ENCODE measurements at places on chromosomes 12 and 14.
A peak's percentile ranks its signal among the peaks of the same experiment; 100 is the strongest.

DNA sequence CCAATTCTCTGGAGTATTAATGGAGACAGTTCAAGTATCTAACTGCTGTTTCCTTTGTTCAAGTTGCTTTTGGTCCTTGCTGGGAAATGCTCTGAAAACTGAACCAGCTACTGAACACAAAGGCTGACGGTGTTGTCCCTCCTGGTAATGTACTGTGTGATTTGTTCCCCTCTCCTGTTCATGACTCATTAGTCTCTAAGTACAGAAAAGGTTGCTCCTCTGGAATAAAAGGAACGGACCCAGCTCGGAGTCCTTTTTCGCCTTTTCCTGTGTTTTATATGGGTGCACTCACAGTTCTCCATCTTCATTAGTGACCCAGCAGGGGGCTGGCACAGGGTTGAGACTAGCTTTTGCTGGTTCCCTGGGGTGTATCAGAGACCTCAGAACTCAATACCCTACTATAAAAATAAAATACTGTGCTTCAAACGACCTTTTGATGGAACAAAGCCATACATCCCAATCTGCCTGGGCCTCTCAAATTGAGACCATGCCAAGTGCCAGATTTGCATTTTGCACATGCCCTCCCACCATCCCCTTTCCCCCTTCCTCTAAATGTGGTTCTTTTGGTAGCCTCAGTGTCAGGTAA is 269.7 kb downstream of the RAD51B start:
- DNase-seq: no peak

DNA sequence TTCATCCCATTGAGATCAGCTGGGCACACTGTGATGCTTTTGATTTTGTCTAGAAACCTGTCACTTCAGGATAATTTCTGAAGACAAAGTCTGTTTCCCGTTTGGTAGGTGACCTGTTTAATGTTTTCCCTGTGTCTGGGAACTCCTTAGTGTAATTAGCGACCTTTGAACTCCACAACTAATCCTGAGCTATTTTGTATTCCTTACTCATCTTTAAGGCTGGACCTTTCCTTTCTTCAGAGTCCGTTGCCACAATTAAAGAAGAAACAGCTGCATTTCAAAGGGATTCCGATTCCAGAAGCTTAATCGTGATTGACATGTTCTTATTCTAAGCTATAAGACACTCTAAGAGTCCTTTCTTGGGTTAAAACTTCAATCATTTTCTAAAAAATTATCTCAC is 22.0 kb downstream of the AP5M1 start:
- no peak for DNase-seq

GRCh38 chr14:74147571-74147970 is 62.8 kb downstream of the LIN52 start:
- no peak for DNase-seq

GRCh38 chr12:28563936-28564335 is 373.7 kb downstream of the CCDC91 start:
- no peak for DNase-seq

GRCh38 chr12:126069549-126070165 is 1004.4 kb downstream of the AACS start:
- peak; percentile 59 for DNase-seq

DNA sequence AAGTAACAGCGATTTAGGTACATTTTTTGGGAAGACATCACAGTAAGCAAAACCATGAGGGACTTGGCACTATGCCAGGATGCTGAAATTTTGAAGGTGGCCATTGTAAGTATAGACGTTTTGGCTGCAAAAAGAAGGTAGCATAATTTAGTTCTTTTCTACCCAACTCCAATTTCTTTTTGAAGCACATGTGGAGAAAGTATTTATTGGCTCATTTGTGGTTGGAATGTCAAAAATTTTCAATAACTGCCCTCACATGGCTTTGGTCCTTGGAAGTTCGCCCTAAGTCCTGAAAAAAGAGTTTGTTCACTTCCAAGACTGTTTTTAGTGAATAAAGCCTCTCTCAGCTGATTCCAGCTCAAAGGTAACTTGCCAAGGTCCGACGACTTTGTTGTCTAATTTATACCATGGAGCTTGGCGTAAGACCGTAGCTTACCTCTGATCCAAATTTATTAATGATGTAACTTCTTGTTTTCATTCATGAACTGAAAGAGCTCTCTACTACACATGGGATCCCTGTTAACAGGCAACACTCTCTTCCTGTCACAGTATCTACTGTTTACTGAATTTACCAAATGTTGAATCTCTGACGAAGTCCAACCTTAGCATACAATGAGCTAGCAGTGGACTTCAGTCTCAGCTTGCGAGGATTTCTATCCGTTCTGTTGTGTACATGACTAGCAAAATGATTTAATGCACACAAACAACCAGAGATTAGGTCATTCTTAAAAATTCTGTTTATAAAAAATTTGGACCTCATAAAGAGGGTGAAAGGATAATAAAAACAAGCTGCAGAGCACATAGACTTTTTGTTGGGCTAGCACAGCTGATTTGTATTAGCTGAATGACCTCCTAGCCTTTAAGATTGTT is 49.0 kb downstream of the MSRB3 start:
- DNase-seq: no peak

DNA sequence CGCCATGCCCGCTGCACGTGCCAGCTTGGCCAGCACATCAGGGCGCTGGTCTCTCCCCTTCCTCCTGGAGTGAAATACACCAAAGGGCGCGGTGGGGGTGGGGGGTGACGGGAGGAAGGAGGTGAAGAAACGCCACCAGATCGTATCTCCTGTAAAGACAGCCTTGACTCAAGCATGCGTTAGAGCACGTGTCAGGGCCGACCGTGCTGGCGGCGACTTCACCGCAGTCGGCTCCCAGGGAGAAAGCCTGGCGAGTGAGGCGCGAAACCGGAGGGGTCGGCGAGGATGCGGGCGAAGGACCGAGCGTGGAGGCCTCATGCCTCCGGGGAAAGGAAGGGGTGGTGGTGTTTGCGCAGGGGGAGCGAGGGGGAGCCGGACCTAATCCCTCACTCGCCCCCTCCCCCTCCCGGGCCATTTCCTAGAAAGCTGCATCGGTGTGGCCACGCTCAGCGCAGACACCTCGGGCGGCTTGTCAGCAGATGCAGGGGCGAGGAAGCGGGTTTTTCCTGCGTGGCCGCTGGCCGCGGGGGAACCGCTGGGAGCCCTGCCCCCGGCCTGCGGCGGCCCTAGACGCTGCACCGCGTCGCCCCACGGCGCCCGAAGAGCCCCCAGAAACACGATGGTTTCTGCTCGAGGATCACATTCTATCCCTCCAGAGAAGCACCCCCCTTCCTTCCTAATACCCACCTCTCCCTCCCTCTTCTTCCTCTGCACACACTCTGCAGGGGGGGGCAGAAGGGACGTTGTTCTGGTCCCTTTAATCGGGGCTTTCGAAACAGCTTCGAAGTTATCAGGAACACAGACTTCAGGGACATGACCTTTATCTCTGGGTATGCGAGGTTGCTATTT is 914 bp upstream of the CCND2 start:
- peak; percentile 82 for DNase-seq

DNA sequence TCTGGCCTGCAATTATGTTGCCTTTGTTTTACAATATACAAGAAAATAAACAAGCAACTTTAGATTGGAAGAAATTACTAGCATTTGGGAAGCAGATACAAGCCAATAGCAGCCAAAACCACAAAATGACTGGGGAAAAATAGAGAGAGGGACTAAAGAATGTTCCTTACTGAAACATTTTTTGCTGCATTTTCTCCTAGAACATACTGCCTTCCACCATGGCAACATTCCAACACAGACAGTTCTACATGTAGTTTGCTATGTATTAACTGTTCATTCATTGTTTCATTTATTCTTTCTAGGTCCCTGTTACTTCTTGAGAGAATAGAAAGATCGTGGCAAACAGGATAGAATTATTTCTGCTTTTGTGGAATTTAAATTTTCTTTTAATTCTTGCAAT is 530.2 kb downstream of the RPS29 start:
- DNase-seq: no peak
